Left hindlimb (tissue), 1 donor: ENCODE measurements at places on chromosomes 1 and 21.

DNA sequence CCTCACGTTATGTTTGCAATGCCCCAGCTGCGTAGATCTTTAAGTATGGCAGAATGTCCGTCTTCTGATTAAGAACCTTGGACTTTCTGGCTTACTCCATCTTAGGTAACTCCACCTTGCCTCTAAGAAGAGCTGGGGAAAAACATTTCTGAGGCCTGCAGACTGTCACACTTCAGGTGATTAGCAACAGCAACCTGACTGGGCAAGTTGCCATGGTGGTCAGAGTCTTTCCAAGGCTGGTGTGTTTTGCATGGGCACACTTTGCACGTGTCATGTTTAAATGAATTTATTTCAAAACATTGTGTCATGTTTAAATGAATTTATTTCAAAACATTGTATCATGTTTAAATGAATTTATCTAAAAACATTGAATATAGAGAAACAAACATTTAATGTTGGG is 811 bp downstream of the KPRP start:
- no peak for DNase-seq

DNA sequence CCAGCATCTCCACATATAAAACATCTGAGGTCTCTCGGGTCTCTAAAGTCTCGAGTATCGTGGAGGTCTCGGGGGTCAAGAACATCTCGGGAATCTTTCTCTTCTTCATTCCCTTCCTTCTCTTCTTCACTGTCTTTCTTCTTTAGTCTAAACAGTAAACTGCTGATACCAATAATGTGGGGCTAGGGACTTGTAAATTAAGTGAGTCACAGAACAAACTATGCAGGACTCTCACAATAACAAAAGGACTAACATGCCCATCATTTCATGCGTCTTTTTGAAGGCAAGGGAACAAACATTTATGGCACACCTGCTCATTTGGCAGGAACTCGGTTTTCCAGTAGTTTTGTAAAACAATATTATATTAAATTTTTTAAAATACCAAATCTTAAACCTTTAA is 32.4 kb downstream of the PRPF38A start:
- no peak for DNase-seq

DNA sequence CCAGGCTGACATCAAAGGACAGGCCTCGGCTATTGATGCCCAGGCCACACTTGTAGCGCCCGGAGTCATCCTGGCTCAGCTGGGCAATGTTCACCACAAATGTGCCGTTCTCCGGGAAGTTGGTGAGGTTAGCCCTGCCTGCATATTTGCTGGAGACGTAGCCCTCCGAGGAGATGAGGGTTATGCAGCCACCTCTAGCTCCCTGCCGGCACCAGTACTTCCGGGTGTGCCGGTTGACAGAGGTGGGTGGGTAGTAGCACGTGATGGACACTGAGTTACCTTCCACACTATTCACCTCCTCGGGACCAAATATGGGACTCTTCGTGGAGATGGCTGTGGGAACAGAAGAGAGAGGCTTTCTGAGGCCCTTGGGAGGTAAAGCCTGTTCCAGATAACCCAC is 7.1 kb downstream of the PIGR start:
- DNase-seq: no peak

GRCh38 chr1:48251323-48251722 is 28.8 kb downstream of the SLC5A9 start:
- DNase-seq: no peak

- DNase-seq: no peak
These were observed 38.6 kb downstream of the C21orf91 start for GRCh38 chr21:17780539-17780938.

GRCh38 chr21:34850166-34850690 is 181.4 kb downstream of the CLIC6 start:
- DNase-seq: no peak

DNA sequence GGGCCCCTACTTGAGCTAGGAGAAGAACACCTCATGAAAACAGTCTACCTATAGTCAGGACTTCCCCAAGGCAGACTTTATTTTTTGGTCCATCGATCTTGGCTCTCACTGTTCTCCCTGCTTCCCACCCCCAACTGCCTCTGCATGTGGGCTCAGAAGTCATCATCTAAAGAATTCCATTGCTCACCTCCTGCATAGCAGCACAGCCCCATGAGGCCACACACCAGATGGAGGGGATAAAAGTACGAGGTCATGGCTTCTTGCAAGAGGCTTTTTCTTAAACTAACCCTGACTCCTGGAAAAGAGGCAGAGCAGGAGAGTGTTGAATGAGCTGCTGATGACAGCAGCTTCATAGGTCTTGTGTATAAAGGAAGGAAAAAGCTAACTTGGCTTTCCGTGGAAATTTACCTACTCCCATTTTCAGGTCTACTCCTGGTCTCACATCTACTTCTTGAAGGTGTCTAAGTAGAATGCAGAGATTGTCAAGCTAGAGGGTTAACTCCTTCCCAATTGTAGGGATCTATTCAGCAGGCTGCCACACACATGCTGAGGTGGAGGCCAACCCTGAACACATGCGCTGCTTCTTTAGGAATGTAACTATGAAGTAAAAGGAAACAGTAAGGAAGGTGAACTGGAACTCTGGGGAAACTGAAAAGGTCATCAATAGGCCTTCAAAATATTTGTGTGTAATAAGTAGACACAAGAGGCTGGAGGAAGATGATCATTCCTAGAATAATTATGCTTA is 18.7 kb downstream of the WNT2B start:
- no peak for DNase-seq

GRCh38 chr1:99560207-99561040 is 85.5 kb upstream of the PALMD start:
- DNase-seq: no peak

GRCh38 chr1:224506141-224506814 is 71.7 kb upstream of the WDR26 start:
- DNase-seq: no peak

GRCh38 chr1:143720087-143721023 is 251.4 kb downstream of the FAM72C start:
- no peak for DNase-seq

GRCh38 chr21:26941421-26941820 is 25.5 kb downstream of the ADAMTS5 start:
- DNase-seq: no peak

- no peak for DNase-seq
These were observed 32.7 kb upstream of the VANGL1 start for GRCh38 chr1:115609021-115609420.

GRCh38 chr1:117674521-117675400 is 68.9 kb downstream of the TENT5C start:
- no peak for DNase-seq

- DNase-seq: no peak
These were observed 15.5 kb downstream of the GABPB2 start for GRCh38 chr1:151085953-151086559.

DNA sequence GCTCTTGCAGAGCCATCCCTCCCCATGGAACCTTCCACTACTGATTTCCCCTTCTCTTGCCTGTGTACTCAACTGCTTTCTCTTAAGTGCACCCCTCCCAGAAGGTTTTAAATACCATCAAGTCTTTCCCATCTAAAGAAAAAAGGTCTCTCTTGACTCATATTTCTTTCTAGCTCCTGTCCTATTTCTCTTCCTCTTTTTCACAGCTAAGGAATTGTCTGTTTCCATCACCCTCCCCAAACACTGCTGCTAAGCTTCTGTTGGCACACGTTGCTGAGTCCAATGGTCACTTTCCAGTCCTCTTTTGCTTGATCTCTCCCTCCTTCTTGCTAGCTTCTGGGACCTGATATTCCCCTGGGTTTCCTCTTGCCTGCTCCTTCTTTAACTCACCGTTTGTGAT is 13.3 kb upstream of the GNL2 start:
- no peak for DNase-seq

- peak; percentile 80 for DNase-seq
These were observed 6.3 kb upstream of the TNNT2 start for GRCh38 chr1:201383647-201384405.

GRCh38 chr1:31441073-31441472 is 28.1 kb downstream of the SERINC2 start:
- DNase-seq: no peak

- no peak for DNase-seq
These were observed 59.2 kb upstream of the MORC3 start for GRCh38 chr21:36260802-36261201.

- no peak for DNase-seq
These were observed 18.4 kb downstream of the JUN start for GRCh38 chr1:58765441-58765840.

- DNase-seq: no peak
These were observed 345.2 kb upstream of the CAMK1G start for GRCh38 chr1:209238356-209238755.

DNA sequence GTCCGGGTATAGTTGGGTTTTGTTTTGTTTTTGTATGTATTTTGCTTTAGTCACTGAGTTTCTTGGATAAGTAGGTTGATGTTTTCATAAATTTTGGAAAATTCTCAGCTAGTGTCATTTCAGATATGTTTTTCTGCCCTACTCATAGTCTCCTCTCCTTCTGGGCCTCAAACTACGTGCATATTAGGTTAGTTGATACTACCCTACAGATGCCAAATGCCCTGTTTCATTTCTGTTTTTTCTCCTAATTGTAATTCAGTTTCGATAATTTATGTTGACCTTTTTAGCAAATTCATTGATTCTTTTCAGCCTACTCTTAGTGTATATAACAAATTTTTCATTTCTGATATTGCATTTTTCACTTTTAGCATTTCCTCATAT is 268.6 kb upstream of the RGS18 start:
- DNase-seq: no peak
